Activated CD4-positive, alpha-beta memory T cell treated with anti-CD3 and anti-CD28 coated beads for 36 hours (primary cell): ENCODE measurements at places on chromosomes 4 and X. TPM values are rescaled to one million over a fixed set of nuclear protein-coding genes. Genes with fewer than 3 reads are reported as not detected.

DNA sequence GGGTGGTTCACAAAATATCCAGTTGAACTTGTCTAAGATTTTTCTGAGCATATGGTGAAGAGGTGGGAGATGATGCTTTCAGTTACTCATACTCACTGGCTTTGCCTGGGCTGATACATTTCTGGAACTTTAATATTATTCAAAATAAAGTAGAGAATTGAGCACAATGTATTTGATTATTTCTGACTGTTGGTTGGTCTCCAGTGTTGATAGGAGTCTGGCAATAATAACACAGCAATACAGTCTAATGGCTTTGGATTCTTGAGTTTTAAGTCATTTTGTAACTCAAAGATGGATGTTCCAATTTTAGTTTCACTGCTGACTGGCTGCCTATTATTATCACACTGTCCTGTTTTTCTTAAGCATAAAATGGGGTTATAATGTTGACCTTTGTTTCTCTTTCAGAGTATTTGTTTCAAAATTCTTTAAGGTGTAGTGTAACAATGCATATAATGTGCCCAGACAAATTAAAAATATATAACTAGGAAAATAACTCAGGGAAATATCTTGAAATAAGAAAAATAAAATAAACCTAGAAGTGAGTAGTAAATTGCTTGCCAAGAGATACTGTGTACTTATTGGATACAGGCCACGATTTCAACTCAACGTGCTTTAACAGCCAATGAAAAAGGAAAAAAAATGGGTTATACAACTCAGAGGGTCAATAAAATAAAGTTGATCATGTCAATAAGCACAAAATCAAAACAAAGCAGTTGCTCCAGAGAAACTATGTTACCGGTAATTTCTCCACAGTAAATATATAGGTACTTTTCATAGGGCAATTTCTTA lies 99.0 kb downstream of the ARSJ start:
- no peak for DNase-seq

DNA sequence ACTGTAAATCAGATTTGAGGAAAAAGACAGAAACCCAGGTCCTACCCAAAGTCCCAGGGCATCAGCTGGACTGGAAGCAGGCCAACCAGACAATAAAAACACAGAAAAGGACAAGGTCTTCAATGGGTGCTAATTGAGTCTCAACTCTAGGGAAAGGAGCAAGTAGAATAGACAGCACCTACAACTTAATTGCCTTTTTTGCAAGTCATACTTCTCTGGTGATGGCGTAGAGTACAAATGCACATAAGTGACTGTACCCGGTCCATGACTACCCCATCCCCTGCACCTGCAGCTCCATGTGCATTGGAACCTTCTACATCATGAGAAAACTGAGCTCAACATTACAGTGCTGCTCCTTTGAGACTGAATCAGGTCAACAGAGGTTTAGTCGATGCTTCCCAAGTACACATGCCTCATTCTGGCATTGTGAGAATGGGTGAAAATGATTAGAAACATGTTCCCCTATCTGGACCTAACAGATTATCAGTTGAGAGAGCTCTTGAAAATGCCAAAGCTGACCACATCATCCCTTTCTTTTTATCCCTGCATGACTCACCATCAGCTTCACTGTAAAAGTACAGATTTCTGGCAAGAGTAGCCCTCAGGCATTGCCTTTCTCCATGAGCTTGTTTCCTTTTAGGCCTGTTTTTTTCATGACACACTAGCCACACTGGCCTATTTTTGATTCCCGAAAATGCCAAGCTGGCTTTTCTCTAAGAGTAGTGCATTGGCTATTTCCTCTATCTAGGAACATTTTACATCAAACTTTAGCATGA lies 298.3 kb downstream of the HS3ST1 start:
- no peak for DNase-seq

- DNase-seq = no peak
Measured at GRCh38 chr4:740656-741282, 35.1 kb downstream of the PCGF3 start.

The AKAP14 gene
- total RNA-seq = not detected

The QDPR gene
- 36.3 TPM for total RNA-seq

The CASP6 gene
- 18.4 TPM for total RNA-seq
